ENCODE measurements at places on chromosomes 4 and X.

GRCh38 chrX:37315511-37316248, 33.5 kb upstream of the PRRG1 start:
- DNase-seq = no peak

DNA sequence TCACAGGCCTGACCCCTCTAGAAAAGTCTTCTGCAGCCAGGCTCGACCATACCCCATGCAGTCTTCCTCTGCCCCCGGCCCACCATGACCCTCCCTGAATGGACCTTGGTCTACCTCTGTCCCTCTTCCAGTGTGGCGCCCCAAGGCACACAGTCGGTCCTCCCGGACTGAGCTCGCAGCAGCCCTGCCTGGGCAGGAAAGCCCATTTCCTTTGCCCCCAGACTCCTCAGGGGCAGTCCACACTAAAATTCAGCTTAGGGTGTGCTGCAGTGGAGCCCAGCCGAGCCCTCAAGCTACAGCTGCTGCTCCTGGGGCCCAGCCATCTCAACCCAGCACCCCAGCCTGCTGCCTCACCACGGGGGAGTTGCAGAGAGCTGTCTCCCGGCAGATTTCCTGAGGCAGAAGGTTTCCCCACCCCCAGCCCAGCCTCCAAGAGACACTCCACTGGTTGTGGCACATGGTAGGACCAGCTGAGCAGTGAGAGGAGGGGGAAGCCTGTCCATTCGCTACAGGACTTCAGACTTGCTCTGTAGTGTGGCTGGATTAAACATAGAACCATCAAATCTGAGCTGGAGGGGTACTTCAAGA, 37.5 kb upstream of the IQSEC2 start:
- DNase-seq = no peak

GRCh38 chrX:9707306-9708033, 58.2 kb downstream of the GPR143 start:
- no peak for DNase-seq

DNA sequence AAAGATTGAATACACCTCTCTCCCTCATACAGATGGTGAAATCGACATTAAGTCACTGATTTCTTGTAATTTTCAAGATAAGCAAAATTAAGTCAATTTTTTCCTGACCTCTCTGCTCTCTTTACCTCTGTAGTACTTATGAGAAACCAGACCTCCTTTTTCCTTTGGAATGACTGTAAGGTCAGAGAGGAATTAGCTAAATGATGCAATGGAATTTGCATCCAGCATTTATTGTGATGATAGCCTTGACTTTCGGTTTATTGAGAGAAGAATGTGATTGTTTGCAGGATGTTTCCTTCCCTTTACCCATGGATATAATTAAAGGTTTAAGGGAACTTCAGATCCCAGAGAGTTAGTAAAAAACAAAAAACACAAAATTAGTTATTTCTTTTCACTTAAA, 22.4 kb downstream of the STK26 start:
- no peak for DNase-seq

- DNase-seq = no peak
Measured at GRCh38 chr4:148065075-148065474, 333.2 kb downstream of the ARHGAP10 start.

DNA sequence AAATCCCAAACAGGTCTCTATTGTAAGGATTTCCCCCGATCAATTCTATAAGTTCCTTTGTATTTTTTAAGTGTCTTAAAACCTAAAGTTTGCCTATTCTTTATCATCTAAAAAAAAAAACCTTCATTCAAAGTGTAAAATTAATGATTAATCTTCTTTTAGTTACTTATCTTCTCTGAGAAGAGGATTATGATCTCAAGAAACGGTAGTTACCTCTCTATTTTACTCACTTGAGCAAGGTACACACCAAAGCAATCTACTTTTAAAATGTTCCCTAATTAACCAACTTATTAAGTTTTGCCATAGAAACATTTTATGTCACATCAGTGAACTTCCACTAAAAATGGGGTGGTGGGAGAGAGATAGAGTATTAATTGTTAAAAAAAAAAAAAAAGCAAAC, 15.2 kb upstream of the GALNT7 start:
- DNase-seq = no peak

DNA sequence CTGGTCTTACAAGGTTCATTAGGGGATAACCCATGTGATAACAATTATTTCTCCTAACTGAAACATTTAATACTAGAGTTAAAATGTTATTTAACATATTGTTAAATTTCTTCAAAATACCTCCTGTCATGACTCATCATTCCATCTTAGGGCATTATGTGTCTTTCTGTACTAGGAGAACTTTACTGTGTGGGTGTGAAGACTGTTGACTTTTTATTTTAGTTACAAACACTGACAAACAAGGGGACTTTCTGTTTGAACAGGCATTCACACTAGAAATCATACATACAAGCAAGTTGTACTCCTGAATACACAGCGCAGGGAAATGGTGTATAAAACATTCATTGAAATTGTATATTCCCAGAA, 175.9 kb downstream of the FBXW7 start:
- DNase-seq = no peak

- DNase-seq = no peak
Measured at GRCh38 chr4:2954358-2955185, 8.6 kb downstream of the NOP14 start.

DNA sequence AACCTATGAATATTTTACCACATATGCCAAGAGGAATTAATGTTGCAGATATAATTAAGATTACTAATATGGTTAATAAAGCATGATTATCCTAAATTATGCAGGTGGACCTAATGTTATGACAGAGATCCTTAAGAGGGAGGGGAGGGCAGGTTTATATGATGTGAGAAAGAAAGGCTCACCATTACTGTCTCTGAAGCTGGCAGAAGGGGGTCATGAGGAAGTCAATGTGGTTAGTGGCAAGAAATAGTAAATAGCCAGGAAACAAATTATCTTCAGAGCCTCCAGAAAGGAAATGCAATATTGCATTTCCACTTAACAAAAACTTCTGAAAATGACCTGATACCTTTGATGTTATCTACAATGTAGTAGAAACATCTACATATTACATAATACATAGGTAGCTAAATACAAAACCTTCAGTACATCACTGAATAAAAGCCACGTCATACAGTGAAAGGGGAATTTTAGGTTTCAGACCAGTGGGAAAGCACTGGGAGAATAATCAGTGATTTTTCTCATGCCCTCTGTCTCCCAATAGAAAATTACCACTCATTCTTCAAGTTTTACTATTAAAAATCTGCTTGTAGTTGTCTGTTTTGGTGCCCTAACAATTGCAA, 609.2 kb downstream of the SPOCK3 start:
- no peak for DNase-seq

GRCh38 chr4:32589853-32590252, 1869.7 kb downstream of the PCDH7 start:
- no peak for DNase-seq

All from left forelimb (tissue), 1 donor.